Left renal pelvis (tissue), 4 donors: ENCODE measurements at places on chromosomes 13 and 19. TPM values are rescaled to one million over a fixed set of nuclear protein-coding genes. Genes with fewer than 3 reads are reported as not detected.

DNA sequence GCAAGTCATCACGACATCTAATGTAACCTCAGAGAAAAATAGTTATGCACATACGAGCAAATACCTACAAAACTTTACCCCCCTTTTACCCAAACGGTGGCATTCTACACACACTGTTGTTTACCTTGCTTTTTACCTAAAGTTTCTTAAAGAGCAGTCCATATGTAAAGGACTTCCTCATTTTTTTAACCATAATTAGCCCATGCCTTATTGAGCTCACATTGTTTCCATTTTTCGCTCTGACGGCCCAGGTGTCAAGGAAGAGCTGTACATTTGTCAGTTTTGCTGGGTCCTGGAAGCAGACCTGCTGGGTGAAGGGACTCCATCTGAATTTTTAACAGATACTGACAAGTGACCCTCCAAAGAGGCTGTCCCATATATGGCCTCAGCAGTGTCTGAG is 89.4 kb downstream of the STK24 start:
- DNase-seq, result no peak

The ANGPTL8 gene
- 0.32 TPM for polyA plus RNA-seq

The CFD gene
- polyA plus RNA-seq, result 2.6 TPM

The SHISA7 gene
- 0.17 TPM for polyA plus RNA-seq

GRCh38 chr13:45950386-45951000 is 98.9 kb upstream of the SIAH3 start:
- no peak for DNase-seq

DNA sequence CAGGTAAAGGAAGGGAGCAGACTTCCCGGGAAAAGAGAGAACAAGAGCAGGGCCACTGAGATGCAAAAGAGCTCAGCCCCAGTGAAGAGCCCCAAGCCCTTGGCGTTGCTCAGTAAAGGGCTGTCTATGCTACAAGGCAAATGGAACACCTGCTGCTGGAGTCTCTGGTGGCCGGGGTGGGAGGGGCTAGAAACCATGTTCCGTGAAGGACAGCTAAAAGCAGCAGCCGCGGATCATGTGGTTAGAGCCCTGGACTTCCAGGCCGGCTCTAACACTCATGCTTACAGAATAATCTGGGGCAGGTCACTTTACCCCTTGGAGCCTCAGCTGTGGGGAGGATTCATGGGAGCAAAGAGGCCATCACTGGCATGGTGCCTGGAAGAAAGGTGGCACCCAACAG is 17.8 kb downstream of the POU2F2 start:
- DNase-seq, result no peak

DNA sequence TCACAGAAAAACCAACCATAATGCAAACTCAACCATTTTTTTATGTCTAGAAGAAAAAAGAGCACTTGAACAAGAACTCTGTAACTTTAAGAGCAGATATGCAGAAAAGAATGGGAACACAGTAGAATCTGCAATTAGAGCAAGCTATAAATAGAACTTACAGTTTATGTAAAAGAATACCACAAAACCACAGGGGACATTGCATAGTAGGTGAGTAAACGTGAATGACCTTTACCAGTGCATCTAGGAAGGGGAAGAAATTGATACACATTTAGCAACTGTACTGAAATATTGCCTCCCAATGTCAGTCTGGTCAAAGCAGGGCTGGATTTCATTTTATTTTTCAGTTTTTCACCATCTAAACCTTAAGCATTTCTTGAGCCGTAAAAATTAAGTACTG is 242.2 kb upstream of the EDNRB start:
- DNase-seq, result no peak

The FGF22 gene
- polyA plus RNA-seq, result 0.19 TPM

- DNase-seq, result no peak
Observed at GRCh38 chr13:43657485-43657884, 129.3 kb downstream of the ENOX1 start.

The KLK11 gene
- polyA plus RNA-seq, result 0.45 TPM
